ENCODE measurements at places on chromosomes 7 and 10.

- no peak for DNase-seq
Measured at GRCh38 chr10:121990015-121990677, 1.2 kb downstream of the TACC2 start.

- no peak for DNase-seq
Measured at GRCh38 chr10:100089241-100089640, 7.6 kb upstream of the CPN1 start.

GRCh38 chr7:73769481-73770001 is 529 bp downstream of the CLDN3 start:
- DNase-seq, result no peak

- DNase-seq, result no peak
Measured at GRCh38 chr10:95394161-95394880, 103.5 kb upstream of the PDLIM1 start.

DNA sequence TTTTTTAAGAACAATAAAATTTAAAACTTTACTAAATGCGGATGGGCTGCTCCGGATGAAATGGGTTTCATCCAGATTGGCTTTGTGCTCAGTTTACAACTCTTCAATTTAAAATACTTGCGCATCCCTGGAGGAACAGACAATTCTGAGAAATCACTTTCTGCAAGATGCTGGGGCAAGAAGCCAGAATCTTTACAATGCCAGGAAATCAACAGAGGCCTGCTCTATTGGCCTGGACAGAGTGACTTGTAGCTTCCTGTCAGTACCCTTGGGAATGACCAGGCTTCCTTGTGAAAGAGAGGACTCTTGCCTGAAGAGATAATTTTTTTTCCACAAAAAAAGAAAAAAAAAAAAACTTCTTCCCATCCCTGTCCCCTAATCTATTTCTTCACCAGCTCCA is 3.9 kb upstream of the FAM13C start:
- DNase-seq, result no peak

- DNase-seq, result no peak
Measured at GRCh38 chr7:90980545-90980944, 283.7 kb upstream of the FZD1 start.

GRCh38 chr7:105354383-105354782 is 34.3 kb downstream of the SRPK2 start:
- no peak for DNase-seq

DNA sequence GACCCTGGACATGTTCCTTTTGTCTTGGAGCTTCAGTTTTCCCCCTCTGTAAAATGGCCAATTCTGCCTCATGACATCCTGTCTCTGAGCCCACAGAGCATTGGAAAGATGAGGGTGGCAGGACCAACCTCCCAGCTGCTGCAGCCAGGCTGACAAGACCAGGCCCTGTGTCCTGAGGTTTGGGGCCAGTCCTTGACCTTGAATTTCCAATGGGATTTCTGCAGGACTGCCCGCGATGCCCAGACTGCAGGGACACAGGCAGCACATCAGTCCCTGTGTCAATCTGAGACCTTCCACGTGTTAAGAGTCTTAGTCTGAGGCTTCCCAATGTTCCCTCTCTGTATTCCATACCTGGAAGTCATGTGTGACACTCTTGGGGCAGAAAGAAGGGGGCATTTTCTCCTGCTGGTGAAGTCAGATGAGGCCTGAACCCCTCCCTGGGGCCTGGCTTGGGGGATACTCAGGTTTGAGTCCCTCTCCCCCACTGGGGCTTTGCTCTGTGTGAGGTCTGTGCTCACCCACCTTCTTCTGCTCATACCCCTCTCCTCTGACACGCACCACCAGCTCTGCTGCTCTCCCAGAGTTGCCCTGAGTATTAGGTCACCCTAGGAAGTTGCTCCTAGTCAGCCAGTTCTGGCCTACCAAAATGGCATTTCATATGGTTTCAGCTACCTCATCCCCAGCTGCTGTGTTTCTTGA is 79.2 kb downstream of the ADCY1 start:
- DNase-seq, result no peak

GRCh38 chr7:88140947-88141346 is 78.9 kb downstream of the SRI start:
- DNase-seq, result no peak

DNA sequence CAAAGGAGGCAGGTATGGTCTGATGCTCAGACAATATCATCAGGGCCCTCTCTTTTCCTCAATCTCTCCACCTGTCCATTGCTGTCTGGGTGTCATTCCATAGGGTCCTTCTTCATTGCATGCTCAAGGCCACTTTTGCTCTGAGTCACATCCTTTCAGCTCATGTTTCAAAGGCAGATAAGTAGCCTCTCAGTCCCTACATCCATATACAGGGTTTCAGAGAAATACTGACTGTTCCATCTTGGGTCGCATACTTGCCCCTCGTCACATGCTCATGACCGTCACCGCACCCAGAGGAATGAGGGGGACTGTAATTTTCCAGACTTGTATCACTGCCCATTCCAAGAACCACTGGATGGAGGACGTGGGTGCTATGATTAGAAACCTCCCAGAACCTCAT is 93.4 kb downstream of the FAM107B start:
- DNase-seq, result no peak

GRCh38 chr7:29095631-29096445 is 50.5 kb downstream of the CPVL start:
- DNase-seq, result no peak

DNA sequence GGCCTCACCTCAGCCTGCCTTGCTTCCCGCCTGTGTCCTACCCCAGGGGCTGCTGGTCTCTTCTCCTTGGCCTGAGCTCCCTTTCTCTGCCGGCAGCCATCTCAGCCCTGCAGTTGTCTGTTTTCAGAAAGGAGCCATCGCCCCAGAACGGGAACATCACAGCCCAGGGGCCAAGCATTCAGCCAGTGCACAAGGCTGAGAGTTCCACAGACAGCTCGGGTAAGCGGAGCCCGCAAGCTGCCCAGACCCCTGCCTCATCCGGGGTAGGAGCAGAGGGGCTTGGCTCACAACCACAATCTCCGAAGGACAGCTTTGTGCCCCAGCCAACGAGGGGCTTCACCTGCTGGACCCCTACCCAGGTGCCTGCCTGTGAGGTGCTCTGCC is 5.3 kb upstream of the DEPP1 start:
- no peak for DNase-seq

- no peak for DNase-seq
Measured at GRCh38 chr10:10845185-10845584, 172.5 kb upstream of the CELF2 start.

GRCh38 chr7:24724451-24725190 is 32.6 kb downstream of the GSDME start:
- DNase-seq, result no peak

- DNase-seq, result no peak
Measured at GRCh38 chr7:156735851-156736250, 95.3 kb downstream of the RNF32 start.

DNA sequence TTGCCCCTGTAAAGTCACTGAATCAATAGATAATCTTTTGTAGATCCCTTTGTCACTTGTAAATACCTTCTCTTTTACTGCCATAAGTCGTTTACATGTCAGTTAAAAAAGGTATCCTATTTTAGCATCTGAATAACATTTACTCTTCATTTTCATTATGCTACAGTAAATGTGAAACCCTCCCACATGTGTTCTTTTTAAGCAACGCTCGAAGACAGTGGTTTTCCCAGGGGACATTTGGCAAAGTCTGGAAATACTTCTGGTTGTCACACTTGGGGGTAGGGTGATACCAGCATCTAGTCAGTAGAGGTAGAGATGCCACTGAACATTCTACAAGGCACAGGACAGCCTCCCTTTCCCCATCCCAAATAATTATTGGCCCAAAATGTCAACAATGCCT is 23.7 kb downstream of the ATAD1 start:
- no peak for DNase-seq

GRCh38 chr10:120514035-120514620 is 57.1 kb downstream of the PLPP4 start:
- DNase-seq, result no peak

Measured in HL-60 (cell line).